ENCODE measurements at places on chromosomes 2 and 18.

- no peak for DNase-seq
Observed at GRCh38 chr2:94879314-94879981, 8.2 kb downstream of the TEKT4 start.

GRCh38 chr18:76354348-76354747 is 140.7 kb downstream of the ZNF516 start:
- no peak for DNase-seq

DNA sequence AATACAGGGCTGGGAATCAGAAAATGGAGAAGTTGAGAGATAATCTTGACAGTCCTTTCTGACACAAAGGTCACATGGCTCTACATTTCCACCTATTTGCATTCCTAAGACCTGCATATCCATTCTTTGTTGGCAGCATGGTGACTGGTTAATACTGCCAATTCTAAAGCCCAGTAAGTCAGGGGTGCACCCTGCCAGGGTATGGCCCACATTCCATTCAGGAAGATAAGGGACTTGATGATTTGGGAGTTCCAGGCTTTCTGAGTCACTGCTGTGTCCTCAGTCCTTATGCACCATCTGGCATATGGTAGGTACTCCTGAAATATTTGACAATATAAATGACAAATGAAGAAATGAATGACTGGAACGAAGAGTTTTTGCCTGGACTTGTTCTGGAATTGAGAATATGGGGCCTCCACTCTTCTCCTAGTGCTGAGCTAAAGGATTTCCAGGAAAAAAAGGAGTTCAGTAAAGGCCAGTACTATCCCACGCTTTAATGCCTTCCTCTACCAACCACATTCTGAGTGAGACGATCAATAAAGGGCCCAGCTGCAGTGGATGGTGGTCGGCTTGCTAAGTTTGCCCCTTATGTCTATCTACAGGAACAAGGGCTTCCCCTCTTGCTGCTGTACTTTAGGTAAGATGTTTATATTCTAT is 31.7 kb upstream of the EIF2AK3 start:
- DNase-seq, result no peak

DNA sequence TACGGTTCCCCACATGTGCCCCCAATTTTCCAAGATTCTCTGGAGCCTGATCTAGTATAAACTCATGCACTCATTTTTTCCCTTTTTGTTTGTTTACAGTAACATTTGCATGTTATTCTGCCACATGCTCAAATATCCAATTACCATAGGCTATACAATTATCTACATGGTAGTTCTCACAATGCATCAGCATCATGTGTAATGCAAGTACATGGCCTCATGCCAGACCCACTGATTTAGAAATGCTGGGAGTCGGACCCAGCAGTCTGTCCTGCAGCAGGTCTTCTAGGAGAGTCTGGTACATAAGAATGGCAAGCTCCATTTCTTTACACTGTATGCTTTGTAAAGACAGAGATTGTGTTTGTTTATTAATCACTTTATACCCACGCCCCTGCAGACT is 107.7 kb downstream of the CBLN2 start:
- DNase-seq, result no peak

DNA sequence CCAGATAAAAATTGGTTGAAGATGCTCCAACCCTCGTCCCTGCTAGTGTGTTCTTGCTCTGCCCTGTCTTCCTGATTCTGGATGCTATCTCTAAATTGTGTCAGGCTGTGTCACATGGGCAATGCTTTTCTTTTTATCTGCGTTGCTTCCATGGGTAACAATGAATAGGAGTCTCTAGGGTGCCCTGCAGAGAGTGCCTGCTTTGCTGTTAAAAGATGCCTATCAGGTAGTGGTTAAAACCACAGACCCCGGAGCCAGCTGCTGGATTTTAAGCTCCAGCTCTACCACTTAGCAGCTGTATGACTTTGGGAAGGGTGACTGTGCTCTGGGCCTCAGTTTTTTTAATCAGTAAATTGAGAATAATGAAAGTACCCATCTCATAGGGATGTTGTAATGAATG is 340.3 kb downstream of the PLCL1 start:
- no peak for DNase-seq

Measured in iPS DF 6.9 (cell line).